ENCODE measurements at places on chromosomes 13 and 19. TPM values are rescaled to one million over a fixed set of nuclear protein-coding genes. Genes with fewer than 3 reads are reported as not detected.
A peak's percentile ranks its signal among the peaks of the same experiment; 100 is the strongest.

The BCKDHA gene
- 294 TPM for total RNA-seq

The PDE4C gene
- total RNA-seq = 0.61 TPM

The SLC5A5 gene
- not detected for total RNA-seq

DNA sequence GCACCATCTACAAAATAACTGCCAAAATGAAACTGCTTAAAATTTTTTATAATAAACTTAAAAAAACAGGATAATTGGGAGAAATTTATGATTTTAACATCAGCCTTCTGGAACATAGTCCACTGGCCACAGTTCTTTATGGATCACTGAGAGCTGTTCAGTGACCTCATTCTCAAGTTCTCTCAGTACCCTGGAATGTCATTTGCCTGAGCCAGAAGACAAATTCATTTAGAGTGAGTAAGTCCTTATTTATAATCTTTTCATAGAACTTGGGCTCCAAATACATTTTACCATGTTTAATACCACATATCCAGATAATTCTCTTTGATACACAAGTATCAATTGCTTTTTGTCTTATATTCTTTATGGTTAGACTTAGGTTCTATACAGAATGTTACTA is 87.6 kb downstream of the CAB39L start:
- H3K4me1 ChIP-seq = no peaks in the 10 kb centered on the region
- peak overlapping the region; percentile 45 for H3K27ac ChIP-seq
- no peaks in the 10 kb centered on the region for H3K27me3 ChIP-seq
- DNase-seq = peak; percentile 13
- no peak overlapping the region for H3K4me3 ChIP-seq
- peaks cover 8% of the 10 kb centered on the region for H3K36me3 ChIP-seq

DNA sequence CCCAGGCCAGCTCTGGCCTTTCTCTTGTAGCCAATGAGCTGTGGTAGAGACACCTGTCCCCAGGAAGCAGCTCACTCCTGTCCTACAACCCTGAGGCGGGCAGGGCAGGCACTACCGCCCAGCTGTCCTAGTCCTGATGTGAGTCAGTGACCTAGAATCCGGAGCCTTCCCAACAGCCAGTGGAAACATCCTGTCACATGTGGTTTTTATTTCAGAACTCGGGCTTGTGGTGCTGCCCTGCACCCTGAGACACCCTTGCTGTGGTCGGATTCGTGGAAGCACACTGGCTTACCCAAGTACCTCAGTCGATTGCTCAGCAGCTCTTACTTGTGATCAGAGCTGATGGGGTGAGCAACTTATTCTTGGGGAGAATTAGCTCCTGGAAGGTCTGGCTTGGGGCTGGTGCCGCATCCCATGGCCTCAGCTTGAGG is 83.6 kb upstream of the ARHGEF7 start:
- peak; percentile 60 for DNase-seq
- no peaks in the 10 kb centered on the region for H3K36me3 ChIP-seq
- H3K4me1 ChIP-seq = no peaks in the 10 kb centered on the region
- no peaks in the 10 kb centered on the region for H3K27me3 ChIP-seq
- H3K27ac ChIP-seq = no peak overlapping the region

DNA sequence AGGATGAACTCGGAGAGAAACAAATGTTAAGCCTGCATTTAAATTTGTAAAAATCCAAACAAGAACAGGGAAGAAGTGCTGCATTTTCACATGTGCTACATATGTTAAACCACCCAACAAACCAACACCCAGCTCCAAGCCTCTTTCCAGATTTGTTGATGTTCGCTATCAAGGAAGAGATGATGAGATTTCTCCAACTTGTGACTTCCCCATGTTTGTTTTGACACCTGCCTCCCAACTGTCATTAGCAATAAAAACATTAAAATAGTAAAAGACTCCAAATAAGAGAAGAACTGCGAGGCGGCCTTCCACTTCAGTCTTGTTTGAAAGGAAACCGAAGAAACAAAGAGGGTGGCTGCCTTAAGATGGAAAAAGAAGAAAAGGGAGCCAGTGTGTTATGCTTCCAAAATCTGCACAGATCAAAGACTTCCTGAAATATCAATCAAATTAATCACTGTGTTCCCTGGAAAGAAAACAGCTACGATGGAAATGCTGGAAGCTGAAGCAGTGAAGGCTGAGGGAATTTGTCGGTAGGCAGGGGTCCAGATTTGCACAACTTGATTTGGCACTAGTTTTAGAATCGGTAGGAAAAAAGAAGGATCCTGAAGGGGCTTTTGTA is 14.0 kb upstream of the GGACT start:
- DNase-seq = no peak
- H3K4me1 ChIP-seq = peaks cover 15% of the 10 kb centered on the region
- H3K36me3 ChIP-seq = no peaks in the 10 kb centered on the region
- no peaks in the 10 kb centered on the region for H3K27me3 ChIP-seq

DNA sequence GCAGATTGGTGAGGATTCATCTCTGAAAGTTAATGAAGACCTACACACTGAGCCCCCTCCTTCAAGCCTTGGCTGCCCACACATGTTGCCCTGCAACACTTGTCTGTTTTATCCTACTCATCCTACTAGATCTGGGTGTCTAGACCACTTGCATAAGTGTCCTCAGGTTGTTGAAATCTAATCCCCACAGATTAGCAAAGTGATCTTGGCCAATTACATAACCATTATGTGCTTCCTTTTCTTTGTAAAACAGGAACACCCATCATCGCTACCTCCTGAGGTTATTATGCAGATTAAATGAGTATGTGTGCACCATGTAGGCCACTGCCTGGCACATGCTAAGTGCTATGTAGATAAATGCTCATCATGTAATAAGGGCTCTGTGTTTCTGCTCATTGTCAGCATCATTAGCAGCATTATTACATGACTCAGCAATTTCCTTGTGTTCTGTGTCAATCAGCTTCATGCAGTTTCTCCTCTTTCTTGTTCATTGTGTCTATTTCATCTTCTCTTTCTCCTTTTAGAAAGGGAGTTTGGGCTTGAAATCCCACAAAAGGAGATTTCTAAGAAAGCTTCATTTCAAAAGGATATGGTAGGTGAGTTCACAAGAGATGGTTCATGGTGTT is 15.1 kb downstream of the ZNF175 start:
- DNase-seq = no peak
- H3K27me3 ChIP-seq = no peaks in the 10 kb centered on the region
- H3K4me3 ChIP-seq = no peak overlapping the region
- no peaks in the 10 kb centered on the region for H3K36me3 ChIP-seq

DNA sequence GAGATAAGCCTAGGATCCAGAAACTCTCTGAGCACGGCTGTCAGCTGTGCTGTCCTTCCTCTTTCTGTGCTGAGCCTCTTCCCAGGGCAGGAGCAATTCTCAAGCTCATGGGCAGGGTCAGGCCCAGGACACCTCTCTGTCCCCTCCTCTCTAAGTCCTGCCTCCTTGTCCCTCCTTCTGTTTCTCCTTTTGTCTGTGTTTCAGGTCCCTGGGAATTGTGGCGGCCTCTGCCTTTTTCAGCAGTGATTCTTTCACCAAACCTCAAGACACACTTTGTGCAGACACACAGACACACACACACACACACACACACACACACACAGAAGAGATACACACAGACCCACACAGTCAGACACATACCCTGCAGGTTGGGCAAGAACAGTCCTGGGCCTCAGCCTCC is at the start of gene PSG1:
TSS of gene PSG1 (minus strand) at position 101 of the 400 bp plus-strand sequence. CDS start 132 bp downstream, outside the sequence.
- H3K27ac ChIP-seq = no peak within 1 kb of the TSS
- H3K4me1 ChIP-seq = no peaks in the 10 kb centered on the region
- DNase-seq = no peak
- H3K36me3 ChIP-seq = no peaks in the 10 kb centered on the region
- H3K27me3 ChIP-seq = no peaks in the 10 kb centered on the region

DNA sequence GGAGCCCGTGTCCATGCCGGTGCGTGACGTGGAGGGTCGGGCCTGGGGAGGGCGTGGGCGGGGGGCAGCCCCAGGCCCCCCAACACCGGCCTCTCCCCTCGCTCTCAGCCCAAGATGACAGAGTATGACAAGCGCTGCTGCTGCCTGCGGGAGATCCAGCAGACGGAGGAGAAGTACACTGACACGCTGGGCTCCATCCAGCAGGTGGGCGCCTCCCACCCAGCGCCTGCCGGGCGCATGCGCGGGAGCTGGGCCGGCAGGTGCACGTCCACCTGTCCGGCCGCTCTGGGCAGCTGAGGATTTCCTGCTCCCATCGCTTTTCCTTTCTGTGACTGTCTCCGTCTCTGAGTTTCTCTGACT is 49.8 kb downstream of the VAV1 start:
- peaks cover 2% of the 10 kb centered on the region for H3K36me3 ChIP-seq
- no peak overlapping the region for H3K4me3 ChIP-seq
- no peaks in the 10 kb centered on the region for H3K27me3 ChIP-seq
- no peak for DNase-seq

- no peaks in the 10 kb centered on the region for H3K36me3 ChIP-seq
- H3K4me3 ChIP-seq = no peak overlapping the region
- no peaks in the 10 kb centered on the region for H3K4me1 ChIP-seq
- no peaks in the 10 kb centered on the region for H3K27me3 ChIP-seq
- H3K27ac ChIP-seq = no peak overlapping the region
Observed at GRCh38 chr13:71659404-71659803, 207.6 kb downstream of the DACH1 start.

- H3K36me3 ChIP-seq = no peaks in the 10 kb centered on the region
- no peak for DNase-seq
Observed at GRCh38 chr13:59363313-59363712, 800.4 kb downstream of the DIAPH3 start.
